ENCODE measurements at places on chromosomes 6 and 20. TPM values are rescaled to one million over a fixed set of nuclear protein-coding genes. Genes with fewer than 3 reads are reported as not detected.

Gene ZNF334
- polyA plus RNA-seq: 2.9 TPM

Gene ITPR3
- polyA plus RNA-seq: 13.8 TPM

Gene CNKSR3
- polyA plus RNA-seq: 3.8 TPM

Gene SIRPB1
- 0.13 TPM for polyA plus RNA-seq

Gene SCUBE3
- 0.25 TPM for polyA plus RNA-seq

Gene SIGLEC1
- 11.0 TPM for polyA plus RNA-seq

Gene TREM1
- 4.3 TPM for polyA plus RNA-seq

Gene RCAN2
- 1.9 TPM for polyA plus RNA-seq

Gene LTB
- polyA plus RNA-seq: 6.7 TPM

Gene WFDC13
- polyA plus RNA-seq: not detected

Gene TTK
- polyA plus RNA-seq: not detected

Gene OR12D3
- polyA plus RNA-seq: not detected

Gene SLC16A10
- polyA plus RNA-seq: 2.4 TPM

Gene MKKS
- polyA plus RNA-seq: 12.8 TPM

Gene HLA-DRA
- polyA plus RNA-seq: 67.1 TPM

Measured in adipose tissue (tissue), 3 donors.